Dorsolateral prefrontal cortex (tissue), 122 donors: ENCODE measurements at places on chromosomes 11 and 22. TPM values are rescaled to one million over a fixed set of nuclear protein-coding genes. Genes with fewer than 3 reads are reported as not detected.
A peak's percentile ranks its signal among the peaks of the same experiment; 100 is the strongest.

DNA sequence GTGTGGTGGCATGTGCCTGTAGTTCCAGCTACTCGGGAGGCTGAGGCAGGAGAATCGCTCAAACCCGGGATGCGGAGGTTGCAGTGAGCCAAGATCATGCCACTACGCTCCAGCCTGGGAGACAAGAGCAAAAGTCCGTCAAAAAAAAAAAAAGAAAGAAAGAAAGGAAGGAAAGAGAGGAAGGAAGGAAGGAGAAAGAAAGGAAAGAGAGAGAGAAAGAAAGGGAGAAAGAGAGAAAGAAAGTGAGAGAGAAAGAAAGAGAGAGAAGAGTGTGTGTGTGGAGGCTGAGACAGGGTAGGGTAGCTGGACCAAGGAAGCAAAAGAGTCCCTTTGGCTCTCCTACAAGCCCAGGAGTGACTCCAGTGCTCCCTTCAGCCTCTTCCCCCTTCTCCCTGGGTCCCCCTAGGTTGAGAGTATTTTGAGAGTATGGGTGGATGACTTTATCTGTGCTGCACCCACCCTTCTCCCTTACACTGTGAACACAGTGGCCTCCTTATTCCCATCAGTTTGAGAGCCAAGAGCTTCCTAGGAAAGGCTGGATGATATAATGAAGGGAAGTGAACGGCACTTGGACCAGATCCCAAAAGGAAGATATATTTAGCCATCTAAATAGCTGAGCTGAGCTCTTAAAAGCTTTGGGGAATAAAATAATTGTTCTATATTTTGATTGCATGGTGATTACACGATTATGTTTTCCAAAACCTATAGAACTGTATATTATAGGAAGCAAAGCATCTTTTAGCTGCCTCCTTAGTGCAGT lies 9.5 kb upstream of the DENND5A start:
- DNase-seq, result no peak

DNA sequence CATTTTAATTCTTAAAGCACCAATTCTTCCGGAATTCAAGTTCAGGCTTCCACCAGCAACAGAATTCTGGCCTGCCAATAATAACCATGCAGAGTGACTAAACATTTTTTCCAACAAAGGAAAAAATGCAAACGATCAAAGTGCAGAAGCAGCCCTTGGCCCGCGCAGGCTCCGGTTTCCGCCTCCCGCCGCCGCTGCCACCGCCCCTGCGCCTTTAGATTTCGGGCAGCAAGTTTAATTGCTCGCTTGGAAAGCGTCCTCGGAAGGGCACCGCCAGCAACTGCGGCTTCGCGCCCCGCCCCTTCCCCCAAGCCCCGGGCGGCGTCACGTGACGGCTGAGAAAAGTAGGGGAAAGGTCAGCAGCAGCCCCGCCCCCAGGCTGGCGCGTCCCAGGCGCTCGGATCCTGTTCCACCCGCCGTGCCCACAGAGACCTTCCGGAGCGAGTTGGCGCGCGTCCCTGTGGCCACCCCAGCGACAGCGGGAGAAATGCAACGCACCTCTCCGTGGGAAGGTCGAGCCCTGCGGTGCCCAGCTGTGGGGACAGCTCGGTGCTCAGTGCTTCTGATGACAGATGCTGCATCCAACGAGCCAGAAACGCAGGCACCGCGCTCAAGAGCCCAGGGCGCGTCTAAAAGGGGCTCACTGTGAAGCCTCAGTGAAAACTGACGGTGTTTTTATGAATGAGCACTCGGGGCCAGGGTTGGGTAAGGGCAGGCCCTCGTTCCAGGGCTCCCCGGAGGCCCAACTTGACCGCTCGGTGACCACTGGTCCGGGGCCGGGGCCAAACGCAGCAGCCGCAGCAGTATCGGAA lies 2.5 kb downstream of the CPT1A start:
- DNase-seq, result peak; percentile 78

DNA sequence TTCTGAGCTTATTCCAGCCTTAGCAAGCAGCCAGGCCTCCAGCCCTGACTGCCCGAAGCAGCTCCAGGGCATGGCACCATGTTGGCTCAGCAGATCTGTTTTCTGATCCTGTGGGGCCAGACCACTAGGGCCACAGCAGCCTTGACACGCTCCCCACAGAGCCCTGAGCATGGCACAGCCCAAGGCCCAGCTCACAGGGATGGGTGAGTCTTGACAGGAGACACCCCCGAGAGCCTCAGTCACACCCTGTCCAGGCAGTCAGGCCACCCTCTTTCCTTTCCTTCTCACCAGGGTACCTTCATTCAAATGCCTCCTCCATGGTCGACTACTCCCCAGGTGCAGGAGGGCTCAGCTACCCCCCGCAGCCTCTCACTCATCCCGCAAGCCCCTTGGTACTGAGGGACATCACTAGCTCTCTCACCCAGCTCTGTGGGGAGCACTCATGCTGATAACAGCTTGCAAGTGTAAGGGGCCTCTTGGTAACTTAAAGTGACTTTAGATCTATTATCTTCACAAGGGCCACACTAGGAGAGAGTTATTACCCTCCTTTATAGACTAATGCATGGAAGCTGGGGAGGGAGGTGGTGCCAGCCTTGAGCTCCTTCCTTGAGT lies 3.9 kb upstream of the CDC42BPG start:
- no peak for DNase-seq

DNA sequence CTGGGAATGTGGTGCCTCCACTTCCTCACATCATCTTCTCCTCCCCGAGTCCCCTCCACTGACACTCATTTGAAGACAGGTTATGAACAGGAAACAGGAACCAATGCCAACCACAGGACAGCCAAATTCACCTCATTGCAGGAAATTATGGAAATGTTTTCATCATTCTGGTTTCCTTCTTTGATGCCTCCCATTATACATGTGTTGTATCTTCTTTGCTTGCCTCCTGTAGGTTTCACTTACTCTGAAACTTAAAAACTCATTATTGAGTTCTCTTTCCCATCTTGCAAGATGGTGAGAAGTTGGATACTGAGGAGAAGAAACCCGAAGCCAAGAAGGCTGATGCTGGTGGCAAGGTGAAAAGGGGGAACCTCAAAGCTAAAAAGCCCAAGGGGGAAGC lies 108.5 kb downstream of the PHF21B start:
- no peak for DNase-seq

DNA sequence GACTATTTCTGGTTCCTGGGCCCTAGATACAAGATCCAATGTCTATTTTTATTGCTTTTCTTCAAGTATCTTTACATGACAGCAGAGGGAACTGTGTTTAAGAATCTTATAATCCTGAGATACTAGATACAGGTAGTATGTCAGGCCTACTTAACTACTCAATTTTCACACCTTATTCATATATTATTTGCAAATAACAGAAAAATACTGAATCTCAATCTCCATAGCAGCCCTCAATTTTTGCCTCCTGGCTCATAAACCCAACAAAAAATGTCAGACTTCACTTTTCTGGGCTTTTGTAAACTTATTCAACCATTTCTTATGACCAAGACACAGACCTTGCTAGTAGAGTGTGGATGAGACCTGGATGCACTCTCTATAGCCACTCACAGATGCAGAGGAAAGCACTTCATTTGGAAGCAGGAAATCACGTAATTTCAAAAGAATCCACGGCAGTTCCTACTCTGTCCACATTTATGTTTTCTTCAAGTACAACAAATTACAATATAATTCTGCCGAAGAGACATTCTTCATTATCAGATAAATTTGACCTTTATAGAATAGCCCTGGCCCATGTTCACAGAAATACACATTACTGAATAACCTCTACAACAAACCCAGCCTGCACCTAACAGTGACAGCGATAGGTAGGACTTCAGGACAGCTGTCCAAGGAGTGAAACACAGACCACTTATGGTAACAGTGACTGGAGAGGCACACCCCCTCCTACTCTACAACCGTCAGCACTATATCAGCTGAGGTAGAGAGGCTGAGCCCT lies 62.0 kb upstream of the YPEL1 start:
- DNase-seq, result no peak

GRCh38 chr11:114606003-114606801 lies 10.6 kb upstream of the NXPE4 start:
- DNase-seq, result no peak

- no peak for DNase-seq
Observed at GRCh38 chr11:83951521-83951920, 665.4 kb upstream of the CCDC90B start.

DNA sequence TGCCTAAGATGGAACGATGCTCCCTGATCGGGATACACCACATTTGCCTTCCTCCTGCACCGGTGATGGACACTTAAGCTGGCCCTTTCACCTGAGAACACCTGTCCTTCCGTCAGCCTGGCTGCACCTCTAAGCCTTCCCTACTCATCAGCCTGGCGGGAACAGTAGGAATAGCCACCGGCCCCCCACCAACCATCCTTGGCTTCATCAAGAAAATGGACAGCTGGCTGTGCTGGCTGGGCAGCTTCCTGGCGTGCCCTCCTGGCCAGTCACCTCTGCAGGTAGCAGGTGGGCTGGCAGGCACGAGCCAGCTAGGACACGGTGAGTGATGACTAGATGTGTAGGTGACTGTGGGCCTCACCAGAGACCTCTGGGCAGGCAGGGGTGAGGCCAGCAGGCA lies 142.8 kb downstream of the CTTN start:
- no peak for DNase-seq

GRCh38 chr11:72300268-72300667 lies 56.3 kb upstream of the PHOX2A start:
- no peak for DNase-seq

DNA sequence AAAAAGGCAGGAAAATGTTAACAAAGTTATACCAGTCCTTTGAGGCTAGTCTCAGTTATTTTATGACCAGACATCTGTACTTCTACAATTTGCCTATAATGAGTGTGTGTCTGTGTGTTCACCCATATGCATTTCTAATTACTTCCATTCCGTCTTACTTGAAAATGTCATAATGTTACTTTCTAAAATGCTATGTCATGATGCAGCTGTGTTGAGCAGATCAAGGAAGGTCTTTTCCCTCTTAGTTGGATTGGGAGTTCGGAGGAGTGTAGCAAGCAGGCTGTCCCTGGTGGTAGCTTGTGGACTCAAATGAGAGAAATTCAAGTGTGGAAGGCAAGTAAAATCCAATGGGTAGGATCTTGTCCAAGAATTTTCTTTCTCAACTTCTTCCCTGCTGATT lies 3.0 kb downstream of the SNX19 start:
- no peak for DNase-seq

GRCh38 chr11:117443266-117444186 lies 115.9 kb downstream of the CEP164 start:
- DNase-seq, result peak; percentile 73

- DNase-seq, result no peak
Observed at GRCh38 chr22:39242595-39243438, 2.0 kb downstream of the PDGFB start.

DNA sequence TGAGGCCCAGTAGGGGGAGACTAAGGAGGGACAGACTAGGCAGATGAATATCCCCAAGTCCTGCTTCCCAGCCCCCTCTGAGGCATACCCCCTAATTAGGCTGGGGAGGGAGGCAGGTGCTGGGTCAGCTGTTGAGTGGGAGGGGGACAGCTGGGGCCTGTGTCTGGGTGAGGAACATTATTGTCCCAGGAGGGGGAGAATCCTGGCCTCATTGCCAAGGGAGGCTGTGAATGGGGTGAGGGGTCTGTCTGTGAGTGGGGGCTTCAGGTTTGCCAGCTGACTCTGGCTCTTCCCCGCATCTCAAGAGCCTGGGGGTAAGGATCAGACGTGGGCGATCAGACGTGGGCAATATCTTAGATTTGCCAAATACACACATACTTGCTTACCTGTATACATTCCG lies 2.1 kb downstream of the INPPL1 start:
- DNase-seq, result no peak

GRCh38 chr11:125343718-125344131 lies 152.3 kb downstream of the FEZ1 start:
- no peak for DNase-seq

The KRTAP5-9 gene
- not detected for total RNA-seq

The APOBEC3C gene
- 1.2 TPM for total RNA-seq

The ESRRA gene
- 42.3 TPM for total RNA-seq

The NOX4 gene
- total RNA-seq, result 4.6 TPM

The TTLL1 gene
- total RNA-seq, result 20.7 TPM

The SLCO2B1 gene
- 91.5 TPM for total RNA-seq

The GNAZ gene
- 75.7 TPM for total RNA-seq

The CRYBA4 gene
- total RNA-seq, result 0.62 TPM
